ENCODE measurements at places on chromosomes 3 and 15.

DNA sequence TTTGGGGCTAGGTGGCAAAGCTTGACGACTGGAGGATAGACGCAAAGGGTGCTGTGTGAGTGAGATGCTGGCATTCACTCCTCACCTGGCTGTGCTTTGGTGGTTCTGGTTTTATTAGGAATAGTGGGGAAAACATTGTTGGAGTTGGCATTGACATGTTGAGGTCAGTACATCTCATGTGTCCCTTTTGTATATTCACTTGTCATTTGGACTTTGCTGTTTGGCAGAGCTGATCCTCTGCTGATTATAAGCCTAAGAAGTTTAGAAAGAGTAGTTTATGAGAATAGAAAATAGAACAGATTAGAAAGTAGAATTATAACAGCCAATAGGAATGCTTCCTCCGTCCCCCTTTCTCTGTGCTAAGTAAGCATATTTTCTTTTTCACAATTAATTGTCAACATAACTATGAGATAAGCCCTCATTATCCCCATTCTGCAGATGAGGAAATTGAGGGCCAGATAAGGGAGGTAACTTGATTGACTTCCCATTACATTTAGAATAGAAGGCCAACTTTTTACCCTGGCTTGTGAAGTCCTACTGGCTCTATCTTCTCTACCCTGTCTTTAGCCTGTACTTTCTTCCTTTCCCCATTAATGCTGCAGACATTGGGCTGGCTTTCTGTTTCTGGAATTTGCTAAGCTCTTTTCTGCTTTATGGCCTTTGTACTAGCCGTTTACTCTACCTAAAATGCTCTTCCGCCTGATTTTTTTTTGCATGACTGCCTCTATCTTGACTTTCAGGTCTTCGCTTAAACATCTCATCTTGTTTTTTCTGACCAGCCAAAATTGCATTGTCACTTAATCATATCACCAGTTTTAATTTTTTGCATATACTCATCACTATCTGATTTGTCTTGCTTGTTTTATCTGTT, 12.8 kb downstream of the ITPR1 start:
- no peak for DNase-seq

- DNase-seq = no peak
These were observed 152.9 kb upstream of the TGFBR2 start for GRCh38 chr3:30453360-30454039.

- no peak for DNase-seq
These were observed 24.7 kb downstream of the MBNL1 start for GRCh38 chr3:152293347-152294006.

- DNase-seq = no peak
These were observed 42.0 kb upstream of the SEC61A1 start for GRCh38 chr3:128009952-128010846.

DNA sequence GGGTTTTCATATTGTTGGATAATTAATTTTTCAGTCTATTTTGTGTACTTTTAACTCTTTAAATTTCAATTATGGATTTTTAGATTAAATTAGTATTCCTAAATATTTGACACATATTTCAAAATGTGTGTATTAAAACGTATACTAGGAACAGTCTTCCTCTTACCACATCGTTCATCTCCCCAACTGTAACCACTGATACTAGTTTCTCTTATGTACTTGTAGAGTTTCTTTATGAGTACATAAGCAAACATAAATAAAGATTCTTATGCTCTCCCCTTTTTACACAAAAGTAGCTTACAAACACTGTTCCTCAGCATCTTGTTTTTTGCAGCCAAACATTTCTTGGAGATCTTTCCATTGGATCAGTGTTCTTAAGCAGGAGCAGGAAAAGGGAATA, 45.9 kb downstream of the CMSS1 start:
- DNase-seq = no peak

DNA sequence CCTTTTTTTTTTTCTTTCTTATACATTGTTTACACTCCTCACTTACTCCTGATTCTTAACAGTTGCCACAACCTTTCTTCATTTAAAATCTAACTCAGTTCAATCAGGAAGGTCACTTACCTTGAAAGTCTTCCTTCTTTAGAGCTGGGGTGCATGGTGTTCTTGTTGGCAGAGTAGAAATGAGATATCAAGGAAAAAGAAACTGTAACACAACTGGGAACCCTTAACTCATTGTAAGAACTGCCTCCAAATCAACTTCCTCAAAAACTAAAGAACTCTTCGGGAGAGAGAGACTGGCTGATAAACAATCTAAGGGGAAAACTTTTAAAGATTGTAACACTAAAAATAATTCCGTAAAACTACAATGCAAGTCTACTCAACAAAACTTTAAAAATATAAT, 1.4 kb upstream of the APPL1 start:
- DNase-seq = no peak

DNA sequence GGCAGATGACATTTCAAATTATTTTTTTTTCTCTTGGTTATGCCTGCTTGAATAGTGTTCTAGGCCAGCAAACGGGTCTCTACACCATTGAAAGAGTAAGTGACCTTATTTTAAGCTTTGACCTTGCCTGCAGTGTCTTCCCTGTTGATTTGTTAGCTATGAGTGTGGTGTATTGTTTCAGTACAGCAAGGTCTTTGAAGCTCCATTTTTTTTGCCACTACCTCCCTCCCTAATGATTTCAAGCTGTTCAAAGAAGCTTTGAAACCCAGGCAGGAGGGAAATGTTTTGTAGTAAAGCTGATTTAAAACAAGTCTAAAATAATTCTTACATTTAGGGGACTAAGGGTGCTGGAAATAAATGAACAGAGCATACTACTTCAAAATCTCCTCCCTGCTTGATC, 1249.8 kb downstream of the ROBO1 start:
- DNase-seq = no peak

DNA sequence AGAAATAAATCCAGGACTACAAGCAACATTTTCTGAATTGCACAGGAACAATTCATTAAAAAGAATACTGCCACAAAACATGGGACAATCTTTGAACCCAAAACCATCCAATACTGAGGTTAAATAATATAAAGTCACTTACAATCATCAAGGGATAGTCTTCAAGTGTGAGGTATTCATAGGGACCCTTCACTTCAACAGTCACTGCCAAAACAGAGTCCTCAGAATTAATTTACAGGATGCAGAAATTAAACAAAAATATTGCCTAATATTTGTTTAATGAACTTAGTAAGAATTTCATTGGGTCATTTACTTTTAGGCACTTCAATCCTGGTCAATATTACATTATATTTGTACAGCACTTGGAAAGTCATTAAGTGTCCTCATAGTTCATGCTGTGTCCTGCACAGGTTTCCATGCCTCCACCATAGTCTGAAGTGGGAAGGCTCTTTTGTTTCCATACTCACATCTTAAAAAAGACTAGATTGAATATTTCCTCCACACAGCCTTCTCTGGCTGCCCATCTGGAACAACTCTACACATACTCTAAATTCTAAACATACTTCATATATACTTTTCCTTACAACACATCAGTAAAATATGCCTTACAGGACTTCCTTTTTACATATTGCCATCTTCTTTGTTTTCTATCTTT, 31.6 kb upstream of the VPS39 start:
- DNase-seq = no peak

DNA sequence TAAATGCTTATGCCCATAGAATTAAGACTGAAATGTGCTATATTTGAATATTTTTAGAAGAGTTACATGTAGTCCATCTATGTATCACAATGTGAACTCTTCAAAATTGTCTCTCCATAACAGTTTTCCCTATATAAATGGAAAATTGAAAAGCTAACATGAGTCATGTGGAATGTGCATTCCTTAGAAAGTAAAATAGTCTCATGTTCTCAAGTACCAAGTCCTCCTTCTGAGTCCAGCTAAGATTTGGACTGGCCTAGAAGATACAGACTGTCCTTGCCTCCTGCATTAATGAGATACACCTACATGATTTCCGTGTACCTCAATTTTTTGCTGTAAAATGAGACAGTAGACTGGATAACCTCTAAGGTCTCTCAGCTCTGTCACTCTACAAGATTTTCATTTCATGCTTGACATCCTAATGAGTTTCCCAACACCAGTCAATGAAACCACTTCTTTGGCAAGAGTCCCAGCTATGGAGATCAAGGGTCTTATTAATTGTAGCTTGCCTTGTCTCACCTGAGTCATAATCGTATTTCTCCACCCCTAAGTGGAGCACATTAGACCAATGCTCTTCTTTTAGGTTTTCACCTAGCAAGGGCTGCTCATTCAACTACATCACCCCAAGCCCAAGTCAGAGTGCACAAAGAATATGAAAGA, 350.6 kb upstream of the IL12A start:
- no peak for DNase-seq

- DNase-seq = no peak
These were observed 45.3 kb upstream of the KY start for GRCh38 chr3:134696155-134696554.

DNA sequence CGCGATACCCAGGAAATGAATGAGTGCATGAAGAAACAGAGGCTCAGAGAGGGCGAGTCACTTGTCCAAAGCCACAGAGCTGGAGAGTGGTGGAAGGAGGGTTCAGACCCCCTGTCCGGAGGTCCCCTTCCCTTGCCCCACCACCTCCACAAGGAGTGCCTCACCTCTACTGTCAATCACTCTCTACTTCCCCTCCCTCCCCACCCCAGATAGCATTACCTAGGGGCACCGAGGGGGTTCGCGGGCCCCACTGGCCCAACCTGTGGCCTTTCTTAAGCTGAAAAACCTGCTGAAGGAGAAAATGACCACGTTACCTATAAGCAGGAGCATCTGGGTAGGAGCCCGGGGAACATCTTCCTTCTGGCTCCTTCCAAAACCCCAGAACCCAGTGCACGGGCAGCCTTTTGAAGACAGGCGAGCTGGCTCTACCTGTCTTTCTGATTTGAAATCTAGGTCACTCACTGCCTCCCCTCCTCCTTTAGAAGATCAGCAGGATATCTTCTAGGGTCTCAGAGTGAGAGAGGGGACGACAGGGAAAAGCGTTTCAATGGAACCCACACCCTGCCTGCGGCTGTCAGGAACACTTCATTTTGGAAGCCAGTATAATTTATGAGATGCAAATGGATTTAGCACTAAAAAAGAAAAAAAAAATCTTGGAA, 89.9 kb upstream of the MEF2A start:
- DNase-seq = no peak

DNA sequence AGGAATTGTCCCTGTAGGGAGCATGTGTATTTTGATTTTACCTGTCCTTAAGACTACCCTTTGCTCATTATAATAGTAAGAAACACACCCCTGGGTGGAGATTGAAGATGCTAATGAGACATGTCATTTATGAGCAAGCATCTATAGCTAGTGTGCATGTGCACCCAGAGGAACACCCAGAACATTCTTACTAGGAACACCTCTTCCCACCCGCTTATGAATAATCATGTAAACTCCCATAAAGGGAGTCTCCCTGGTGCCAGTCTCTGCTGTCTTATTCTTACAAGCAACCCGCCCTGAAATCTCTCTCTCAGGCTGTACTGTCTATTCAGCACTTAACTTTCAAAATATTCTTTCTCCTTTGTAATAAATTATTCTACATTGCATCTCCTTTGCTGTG, 1227.3 kb downstream of the ROBO1 start:
- DNase-seq = no peak

Data from CD8-positive, alpha-beta memory T cell (primary cell).